ENCODE measurements at places on chromosomes 2 and 18.

DNA sequence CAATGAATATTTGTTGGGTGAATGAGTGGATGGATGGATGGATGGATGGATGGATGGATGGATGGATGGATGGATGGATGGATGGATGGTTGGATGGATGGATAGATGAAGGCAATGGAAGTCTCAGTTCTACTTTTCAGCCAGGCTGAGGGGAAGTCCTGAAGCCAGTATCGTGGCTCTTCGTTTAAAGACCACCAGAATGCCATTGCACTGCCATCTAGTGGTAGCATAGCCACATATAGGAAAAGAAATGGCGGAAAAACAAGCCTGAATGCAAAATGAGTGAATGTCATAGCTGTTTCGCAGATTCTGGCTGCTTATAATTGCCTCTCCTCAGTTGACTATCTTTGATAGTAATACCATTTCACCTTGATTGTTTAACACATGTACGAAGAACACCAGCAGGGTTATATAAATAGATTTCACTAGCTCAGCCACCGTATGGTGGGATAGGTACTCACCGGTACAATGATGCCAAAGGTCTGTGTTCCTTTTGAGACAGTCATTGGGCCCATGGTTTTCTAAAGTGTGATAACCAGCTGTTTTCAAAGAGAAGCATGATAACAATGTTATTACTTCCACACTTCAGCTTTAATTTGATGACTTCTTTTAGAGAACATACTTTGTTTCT, 62.3 kb upstream of the GREB1L start:
- DNase-seq, result peak; percentile 54

GRCh38 chr2:159193791-159194190, 92.7 kb downstream of the WDSUB1 start:
- no peak for DNase-seq

DNA sequence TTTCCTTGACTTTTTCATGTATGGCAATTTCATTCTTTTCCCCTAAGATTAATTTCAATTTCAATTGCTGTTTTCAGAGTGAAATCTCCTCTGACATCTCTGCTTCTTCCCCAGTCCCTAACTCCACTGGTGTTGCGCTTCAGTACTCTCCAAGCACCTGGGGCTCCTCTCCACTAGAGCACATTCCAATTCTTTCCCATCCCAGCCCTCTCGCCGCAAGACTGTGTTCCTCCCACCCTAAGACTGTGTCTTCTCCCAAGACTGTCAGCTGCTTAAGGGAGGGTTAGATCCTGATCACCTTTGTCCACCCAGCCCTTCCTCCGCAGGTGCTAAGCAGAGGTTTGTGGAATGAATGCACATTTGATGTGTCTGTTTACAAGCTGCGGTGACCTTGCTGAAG, 255.7 kb upstream of the CCDC68 start:
- no peak for DNase-seq

DNA sequence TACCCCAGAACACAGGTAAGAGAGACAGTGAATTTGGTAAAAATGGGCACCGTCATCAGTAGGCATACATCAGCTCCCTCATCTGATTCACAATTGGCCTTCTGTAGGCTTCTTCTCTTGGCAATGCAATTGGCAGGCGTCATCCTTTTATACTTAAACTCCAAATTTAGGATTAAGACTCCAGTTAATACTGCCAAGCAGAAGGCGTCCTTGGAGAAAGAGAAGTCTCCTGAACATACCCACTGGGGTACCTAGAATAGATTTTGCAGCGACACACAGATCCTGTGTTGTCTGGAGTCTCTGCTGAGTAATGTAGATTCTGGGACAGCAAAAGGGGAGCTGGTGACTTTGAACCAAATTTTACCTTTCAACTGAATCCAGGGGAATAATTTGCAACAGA, 592 bp upstream of the METAP1D start:
- DNase-seq, result no peak

- DNase-seq, result no peak
Measured at GRCh38 chr2:151770995-151771394, 36.7 kb upstream of the NEB start.

DNA sequence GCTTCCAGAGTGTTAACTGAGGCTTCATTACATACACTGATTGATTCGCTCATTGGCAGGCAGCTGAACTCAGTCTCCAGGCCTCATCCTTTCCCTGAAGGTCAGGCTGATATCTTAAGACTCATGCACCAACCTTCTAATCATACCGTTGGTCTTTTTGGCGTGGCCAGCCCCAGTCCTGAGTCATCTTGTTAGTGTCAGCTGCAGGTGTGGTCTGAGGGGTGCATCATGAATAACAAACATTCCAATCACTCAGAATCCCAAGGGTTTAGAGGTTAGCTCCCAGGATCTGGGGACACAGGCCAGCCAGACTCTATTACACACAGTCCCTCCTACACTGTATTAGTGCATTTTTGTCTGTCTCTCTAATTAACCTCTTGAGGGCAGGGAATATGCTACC, 271.5 kb downstream of the HRH4 start:
- no peak for DNase-seq

GRCh38 chr2:227402959-227403358, 15.2 kb upstream of the SCYGR1 start:
- DNase-seq, result no peak

GRCh38 chr2:198957181-198957580, 500.6 kb downstream of the SATB2 start:
- no peak for DNase-seq

DNA sequence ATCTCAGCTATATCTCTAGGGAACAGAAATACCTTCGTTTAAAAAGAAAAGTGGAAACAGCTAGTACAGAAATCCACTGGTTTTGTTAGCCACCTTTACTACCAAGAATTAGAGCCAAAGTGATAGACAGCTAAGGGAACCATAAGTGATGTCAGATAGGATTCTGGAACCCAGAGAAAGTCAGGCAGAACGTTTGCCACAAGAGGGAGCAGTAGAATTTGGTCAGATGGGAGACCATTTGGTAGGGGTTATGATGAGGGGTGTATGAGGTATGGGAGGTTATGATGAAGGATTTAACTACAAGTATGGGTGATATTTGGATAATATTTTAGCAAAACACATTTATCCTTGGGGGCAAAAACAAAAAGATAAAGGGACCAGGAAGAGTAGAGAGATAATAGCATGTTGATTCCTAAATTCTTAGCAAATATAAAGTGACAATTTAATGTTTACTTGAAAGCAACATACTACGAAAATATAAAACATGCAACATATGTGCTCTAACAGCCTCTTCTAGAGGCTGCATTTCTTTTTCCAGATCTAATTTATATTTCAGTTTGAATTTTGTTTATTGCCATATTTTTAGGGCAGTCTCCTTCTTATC, 3.3 kb downstream of the SLC8A1 start:
- DNase-seq, result no peak

DNA sequence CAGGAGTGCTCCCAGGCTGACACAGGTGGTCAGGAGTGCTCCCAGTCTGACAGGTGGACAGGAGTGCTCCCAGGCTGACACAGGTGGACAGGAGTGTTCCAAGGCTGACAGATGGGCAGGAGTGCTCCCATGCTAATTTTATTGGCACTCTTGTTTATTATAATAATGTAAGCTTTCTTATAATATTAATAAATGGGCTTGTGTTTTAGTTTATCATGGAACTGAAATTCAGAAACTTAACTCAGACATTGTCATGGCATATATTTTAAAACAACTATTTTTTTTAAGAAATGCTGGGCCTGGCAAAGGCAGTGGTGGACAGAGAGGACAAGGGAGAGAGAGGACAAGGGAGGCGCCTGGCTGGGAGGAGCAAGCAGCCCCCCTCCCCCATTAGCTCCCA, 18.7 kb downstream of the ANO7 start:
- DNase-seq, result no peak

- DNase-seq, result no peak
Measured at GRCh38 chr2:121873864-121874263, 118.4 kb downstream of the TSN start.

DNA sequence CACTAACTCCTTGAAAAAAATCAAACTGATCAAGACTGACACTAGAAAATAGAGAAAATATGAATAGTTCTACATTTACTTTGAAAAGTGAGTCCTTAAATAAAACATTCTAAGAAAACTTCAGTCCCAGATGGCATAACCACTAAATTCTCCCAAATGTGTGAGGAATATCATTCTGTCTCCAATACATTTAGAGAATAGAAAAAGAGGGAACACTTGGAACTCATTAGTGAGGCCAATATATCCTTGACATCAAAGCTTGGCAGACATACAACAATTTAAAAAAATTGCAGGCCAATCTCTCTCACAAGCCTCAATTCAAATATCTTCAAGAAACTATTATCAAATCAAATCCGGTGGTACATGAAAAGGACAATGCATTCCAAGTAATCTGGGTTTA, 79.3 kb upstream of the TMEM247 start:
- no peak for DNase-seq

Measured in CD4-positive, alpha-beta T cell treated with Interleukin-4 for 4 hours (primary cell).